CD4-positive, alpha-beta T cell treated with Interleukin-4 for 1 hour (primary cell): ENCODE measurements at places on chromosomes 2 and 18.

DNA sequence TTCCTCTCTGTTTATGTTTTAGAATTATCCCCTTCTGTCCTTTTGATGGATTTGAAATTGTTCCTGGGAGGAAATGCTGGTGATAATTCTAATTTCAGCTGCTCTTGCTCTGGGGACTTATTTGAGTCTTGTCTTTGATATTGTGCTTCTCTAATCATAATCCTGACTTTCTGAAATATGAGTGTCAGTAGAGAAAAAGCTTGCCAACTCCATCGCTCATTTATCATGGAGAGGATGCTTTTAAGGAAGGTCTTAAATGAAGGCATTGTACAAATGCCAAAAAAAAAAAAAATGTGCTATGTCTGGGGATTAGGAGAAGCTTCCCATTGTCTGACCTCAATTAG is 159.5 kb downstream of the NYAP2 start:
- DNase-seq, result no peak

- DNase-seq, result no peak
Measured at GRCh38 chr2:25331686-25332365, 9.9 kb downstream of the DNMT3A start.

DNA sequence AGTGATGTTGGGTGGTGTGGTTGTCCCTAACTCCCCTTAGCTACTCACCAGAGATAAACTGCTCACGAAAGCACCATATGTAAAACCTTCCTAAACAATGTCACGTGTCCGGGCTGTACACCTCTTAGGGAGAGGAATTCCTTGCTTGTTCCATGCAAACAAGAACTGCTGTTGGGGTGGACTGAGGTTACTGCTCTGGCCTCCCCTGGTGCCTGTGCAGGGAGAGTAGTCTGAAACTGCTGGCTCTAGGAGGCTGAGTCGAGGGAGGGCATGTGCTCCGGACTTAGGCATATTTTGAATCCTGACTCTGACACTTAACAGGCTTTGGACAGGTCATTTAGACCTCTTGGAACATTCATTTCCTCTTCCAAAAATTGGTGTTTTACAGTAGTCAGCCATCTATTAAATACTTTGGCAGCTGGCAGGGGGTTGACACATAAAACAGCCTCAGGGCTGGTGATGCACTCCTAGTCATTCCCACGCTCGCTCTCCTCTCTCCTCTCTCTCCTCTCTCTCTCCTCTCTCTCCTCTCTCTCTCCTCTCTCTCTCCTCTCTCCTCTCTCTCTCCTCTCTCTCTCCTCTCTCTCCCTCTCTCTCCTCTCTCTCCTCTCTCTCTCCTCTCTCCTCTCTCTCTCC is 10.6 kb downstream of the THNSL2 start:
- DNase-seq, result no peak

DNA sequence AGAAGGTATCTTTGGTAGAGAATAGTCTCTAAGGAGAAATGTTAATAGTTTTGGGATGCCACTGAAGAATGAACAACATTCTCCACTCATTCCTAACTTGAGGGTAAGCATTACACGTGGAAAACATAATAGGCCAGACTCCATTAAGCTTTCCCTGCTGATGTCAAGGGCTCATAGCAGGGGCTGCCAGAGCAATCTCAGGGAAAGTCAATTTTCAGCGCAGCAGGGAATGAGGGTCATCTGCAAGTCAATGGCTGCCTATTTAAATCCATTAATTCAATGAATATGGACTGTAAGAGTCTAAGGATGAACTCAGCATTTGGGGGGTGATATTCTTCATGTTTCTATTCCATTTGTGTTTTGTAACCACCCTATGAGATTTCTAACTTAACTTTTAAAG is 144.2 kb upstream of the ARL4C start:
- DNase-seq, result no peak

DNA sequence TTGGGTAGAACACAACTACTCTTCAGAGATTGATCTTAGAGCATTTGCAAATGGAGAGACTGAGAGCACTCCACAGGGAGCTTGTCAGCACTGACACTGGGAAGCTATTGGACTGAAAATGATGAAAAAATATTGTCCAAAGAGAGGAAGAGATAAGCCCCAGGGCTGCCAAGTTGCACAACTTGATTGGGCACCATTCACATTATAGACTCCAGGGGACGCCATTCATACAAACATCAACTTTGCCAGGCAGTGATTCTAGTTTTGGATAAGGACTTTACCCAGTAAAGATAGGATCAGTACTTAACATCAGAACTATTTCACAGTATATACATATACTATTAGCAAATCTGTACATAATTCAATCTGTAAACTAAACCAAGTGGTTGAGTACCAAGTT is 79.6 kb upstream of the MYCN start:
- no peak for DNase-seq

DNA sequence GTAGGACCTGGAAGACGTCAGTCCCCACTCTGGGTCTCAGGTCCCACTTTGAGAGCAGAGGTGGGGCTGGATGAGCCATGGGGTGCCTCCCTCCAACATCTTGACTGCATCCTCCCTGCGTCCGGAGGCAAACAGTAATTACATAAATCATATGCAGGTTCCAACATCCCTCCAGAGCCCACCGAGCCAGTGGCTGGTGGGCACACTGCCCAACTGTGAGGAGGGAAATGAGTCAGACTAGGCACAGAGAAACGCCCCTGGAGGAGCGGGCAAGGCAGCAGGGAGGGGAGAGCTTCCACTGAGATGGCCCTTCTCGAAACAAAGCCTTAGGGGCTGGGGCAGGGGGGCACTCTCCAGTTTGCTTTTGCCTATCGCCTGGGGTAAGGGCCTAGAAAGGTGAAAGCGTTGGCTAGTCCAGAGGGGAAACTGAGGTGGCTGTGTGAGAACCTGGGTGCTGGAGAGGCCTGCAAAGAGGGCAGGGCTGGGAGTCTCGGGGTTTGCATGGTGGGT is 168.2 kb upstream of the MYCN start:
- no peak for DNase-seq

DNA sequence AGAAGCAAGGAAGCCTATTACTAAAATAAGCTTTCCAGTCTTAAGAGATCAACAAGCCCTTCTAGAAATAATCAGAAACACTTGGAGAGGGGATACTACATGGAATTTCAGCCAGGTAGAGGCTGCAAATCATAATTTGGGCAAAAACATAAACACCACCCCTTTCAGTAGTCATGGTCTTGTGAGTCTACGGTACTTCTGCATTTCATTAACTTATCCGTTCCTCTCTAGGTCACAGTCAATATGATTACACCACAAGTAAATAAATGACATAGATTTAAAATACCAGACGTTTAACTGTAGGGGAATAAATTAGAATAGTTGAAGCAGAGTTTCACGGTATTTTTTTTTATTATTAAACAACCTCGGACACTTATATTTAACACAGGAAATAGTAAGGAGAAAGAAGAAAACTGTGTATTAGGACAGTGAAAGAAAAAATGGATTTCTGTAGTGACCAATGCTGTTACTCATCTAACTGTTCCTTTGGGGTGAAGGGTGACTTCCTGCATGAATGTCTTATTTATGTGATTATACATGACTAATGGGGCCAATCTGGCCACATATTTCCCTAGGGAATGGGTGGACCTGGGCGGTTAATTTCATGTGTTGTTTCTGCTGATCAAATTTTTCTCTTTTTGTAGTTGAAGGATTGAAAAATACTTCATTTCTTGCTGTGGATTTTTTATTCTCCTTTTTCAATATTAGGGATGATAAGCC is 456.6 kb upstream of the UBE2E3 start:
- no peak for DNase-seq

DNA sequence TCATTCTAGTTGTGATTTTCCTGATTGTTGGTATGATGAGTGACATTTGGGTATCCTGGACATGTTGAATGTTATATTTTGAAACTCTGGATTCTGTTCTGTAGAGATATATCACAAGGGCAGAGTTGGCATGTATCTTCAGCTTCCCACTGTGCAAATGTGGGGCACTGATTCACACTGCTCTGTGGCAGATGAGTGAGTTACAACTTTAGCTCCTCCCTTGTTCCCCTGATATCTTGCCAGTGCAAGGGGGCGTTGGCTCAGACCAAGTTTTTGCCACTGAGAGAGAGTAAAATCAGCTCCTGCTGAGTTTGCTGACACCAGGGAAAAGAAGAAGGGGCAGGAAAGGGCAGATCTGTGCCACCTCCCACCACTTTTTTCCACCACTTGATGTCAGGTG is 199.6 kb upstream of the MMADHC start:
- no peak for DNase-seq

GRCh38 chr2:144914622-144915318 is 394.9 kb upstream of the ZEB2 start:
- no peak for DNase-seq

DNA sequence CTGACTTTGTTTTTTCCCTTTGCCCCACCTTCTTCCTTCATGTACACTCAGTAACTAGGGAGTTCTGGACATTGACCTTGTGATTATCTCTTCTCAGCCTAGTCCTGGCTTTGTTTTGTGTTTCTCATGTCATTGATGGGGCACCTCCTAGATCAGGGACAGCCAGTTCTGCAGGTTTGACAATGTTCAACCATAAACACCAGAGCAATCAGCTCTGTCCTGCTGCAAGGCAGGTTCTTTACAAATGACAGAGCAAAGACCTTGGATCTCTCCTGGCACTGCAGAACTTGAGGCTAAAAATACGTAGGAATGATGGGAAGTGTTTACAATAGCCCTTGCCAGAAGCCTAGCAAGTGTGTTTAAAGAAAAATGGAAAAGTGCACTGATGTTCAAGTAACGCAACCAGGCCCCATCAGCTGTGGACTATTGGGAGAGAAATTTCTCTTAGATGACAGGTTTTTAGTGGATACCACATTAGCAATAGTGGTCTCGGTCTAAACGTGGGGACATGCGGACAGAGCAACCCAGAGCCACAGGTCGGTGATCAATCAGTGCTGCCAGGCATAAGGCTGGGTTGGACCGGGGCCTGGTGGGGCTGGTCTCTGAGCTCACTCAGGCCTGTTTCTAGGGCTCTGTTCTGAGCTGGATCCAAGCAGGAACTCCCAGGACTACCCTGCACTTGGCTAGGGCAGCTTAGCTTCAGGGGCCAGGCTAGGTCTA is 76.8 kb downstream of the SOWAHC start:
- DNase-seq, result no peak

GRCh38 chr2:109351164-109351756 is 222.3 kb downstream of the SH3RF3 start:
- no peak for DNase-seq

- DNase-seq, result no peak
Measured at GRCh38 chr2:16972276-16972675, 306.6 kb upstream of the CYRIA start.

DNA sequence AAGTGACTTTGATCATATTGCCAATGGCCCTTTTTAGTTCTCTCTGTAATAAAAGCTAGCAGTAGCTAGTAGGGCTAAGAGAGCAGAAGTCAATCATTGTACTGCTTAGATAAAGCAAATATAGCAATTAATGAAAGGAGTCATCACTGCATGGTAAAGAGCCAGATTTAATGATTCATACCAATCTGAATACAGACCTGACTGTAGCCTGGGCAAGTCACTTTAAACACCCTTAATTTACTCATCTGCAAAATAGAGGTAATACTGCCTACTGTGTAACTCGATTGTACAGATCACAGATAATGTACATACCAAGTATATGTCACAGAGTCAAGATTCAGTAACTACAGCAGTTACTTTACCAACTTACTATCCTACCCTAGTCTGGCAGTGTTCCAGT is 63.6 kb downstream of the ASXL2 start:
- no peak for DNase-seq

DNA sequence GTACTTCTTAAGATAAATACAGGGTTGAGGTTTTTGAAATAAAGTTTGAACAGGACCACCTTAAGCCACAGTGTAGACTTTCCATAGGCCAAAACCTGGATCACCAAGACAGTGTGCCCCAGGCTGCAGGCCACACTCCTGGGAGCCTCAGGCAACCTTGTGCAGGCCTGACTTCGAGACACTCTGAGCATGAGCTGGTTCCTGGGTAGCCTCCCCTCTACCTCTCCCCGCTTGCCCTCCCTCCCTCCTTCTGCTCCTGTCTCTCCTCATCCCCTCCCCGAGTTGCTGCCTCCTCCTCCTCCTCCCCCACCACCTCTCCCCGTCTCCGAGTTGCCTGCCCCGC is 10.6 kb upstream of the PROC start:
- no peak for DNase-seq

DNA sequence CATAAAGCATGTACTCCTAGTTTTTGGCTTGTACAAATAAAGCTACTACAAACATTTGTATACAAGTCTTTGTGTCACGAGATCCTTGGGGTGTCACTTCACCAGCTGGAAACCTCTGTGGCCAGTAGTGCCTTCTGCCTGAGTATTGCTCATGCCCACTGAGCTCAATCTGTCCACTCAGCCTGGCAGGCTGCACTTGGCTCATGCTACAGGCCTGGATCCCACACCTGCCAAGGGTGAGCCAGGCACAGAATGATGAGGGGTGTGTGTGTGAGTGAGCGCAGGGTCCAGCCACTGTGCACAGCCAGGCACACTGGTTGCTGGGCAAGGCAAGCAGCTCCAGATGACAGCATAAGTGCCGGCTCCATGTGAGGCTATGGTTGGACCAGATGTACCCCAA is 13.1 kb downstream of the SRD5A2 start:
- no peak for DNase-seq

GRCh38 chr2:72694715-72695496 is 130.9 kb downstream of the EXOC6B start:
- DNase-seq, result no peak

DNA sequence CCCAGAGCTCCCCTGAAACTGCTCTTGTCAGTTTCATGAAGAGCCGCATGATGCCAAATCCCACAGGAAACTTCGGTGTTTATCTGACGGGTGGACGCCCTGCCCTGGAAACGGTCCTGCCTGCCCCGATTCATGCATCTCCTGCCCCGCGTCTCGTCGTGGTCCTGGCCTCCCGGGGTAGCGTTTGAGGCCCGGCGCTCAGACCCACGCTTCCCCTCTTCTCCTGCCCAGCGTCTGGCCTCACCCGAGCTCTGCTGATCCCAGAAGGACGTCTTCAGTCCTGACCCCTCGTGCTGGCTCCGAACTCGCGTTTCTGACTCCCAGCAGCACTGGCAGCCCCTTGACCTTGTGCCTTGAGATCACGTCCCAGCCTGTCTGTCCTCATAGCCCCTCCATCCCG is 180.5 kb downstream of the TMEM18 start:
- DNase-seq, result no peak

- DNase-seq, result no peak
Measured at GRCh38 chr18:32383050-32383819, 87.4 kb downstream of the GAREM1 start.

DNA sequence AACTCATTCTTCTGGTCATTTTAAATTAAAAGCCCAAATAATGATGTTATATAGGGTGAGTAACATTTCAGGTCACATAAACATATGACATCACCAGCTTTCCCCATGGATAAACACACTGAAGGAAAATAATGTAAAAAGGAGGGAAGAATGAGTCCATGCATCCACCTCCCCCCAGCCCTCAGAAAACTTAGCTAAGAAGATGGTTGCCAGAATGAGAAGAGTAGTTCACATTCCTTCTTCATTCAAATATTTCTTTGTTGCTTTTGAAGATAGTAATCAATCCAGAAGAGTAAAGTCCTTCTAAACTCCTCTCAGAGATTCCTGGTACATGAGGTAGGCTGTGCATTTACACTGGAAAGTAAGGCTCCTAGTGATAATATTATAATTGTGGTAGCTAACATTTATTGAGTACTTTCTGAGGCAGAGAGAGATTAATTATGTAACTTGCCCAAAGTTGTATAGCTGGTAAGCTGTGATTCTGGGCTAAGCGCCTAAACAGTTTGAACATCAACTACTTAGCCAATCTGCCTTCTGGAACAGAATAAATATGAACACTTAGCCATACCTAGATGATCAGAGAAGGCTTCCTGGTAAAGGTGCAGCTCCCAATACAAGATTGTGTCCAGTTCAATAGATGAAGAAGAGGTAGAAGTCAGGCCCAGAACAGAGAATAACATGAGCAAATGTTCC is 256.7 kb upstream of the FN1 start:
- no peak for DNase-seq
